ENCODE measurements at places on chromosomes 11 and 22.

DNA sequence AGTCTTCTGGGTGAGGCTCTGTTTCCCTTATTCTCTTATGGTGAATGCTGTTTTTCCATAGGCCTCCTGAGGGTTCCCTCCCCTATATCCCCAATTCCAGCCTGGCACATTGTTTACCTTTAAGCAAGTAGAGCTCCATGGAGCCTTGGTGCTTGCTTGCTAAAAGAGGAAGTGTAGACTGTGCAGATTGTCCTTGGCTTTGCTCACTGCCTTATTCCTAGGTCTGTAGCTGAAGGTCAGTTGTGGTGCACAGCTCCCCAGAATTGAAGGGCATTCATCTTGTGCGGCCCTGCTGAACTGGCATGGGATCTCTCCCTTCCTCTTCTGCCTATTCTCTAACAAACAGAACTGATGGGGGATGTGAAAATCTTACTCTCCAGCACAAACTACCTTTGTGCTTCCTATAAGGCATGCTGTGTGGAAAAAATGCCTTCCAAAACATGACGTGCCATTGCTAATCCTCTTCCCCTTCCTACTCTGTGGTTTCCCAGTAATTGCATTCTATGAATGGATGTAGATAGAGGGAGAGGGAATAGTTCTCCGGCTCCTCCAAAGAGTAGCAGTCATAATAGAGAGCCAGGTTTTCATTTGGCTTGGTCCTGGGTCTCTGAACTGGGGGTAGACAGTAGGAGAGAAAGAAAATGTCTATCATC lies 34.2 kb upstream of the PLET1 start:
- DNase-seq: no peak

DNA sequence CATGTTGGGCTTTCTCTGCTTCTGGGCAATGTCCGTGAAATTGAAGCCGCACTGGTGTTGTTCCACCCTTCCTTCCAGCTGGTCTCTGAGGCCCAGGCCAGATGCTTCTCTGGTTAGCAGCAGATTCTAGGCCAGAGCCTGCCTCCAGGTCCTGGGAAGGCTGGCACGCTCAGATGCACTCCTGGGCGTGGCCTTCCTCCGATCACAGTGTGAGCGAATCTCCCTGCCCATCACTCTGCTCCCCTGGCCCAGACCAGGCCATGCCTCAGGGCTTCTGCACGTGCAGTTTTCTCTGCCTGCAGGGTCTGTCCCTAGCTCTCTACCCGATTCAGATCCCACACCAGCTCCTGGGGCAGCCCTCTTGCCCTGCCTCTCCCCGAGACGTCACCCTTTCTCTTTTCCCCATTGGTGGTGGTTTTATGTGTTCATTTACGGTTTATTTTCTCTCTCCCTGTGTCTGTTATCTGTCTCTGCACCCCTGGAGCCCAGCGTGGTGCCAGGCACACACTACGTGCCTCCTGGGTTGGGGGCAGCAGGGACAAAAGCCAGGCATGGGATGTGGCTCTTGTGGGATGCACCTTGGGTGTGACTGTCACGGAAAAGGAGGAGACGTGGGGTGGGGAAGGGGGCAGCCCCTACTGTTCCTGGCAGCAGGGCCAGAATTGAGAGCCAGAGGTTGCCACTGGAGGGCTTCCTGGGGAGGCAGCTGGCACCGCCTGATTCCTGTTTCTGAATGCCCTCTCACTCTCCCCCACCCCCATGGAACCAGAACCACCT lies 66.0 kb downstream of the KCNQ1 start:
- DNase-seq: no peak

DNA sequence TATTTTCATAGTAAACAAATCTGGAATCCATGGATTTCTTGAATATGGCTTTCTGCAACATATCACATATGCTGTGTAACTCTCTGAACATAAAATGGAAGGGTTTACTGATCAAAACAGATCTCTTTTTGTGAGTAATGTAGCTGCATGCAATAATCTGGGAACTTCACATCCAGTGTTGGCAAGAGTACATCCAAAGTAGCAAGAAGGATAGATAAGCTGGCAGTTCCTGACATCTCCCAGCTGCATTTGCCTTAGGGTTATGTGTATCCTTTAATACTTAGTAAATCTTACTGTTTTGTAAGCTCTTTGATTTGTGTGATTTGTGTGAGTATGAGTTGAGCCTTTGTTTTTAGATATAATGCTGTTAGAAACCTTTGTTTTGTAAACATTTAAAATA lies 280.4 kb upstream of the CNTN5 start:
- no peak for DNase-seq

GRCh38 chr11:46508360-46508759 lies 85.5 kb downstream of the AMBRA1 start:
- DNase-seq: no peak

- DNase-seq: no peak
These were observed 128.0 kb downstream of the DSCAML1 start for GRCh38 chr11:117669062-117669461.

DNA sequence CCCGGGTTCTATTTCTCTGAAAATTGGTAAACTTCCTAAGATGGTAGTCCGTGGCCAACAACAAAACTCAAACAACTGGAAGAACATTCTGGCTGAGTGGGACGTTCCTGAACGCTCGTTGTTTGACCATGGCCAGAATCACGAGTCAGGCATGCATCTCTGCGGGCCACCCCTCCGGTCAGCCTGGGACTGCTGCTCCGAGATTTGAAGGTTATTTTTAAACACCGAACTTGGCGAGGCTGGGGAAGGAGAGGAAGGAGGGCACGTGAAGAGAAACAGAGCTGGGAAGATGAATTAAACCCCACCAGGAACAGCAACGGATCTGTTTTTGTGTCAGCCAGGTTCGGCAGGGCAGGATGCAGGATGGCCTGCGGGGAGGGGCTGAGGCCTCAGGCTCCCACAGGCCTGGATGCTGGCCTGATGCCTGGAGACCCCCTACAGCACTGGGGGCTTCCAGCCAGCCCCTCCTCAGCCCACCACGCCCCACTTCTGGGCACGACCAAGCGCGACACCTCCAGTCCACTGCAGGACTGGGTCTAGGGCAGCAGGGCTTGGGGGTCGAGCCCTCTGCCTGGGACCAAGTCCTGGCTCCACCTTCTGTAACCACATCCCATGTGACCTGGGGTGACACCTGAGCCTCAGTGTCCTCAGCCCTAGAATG lies 5.1 kb downstream of the SHISAL1 start:
- DNase-seq: no peak

- no peak for DNase-seq
These were observed 767.3 kb downstream of the FAM181B start for GRCh38 chr11:81966340-81966739.

GRCh38 chr11:62553080-62553838 lies 6.7 kb upstream of the AHNAK start:
- DNase-seq: no peak

DNA sequence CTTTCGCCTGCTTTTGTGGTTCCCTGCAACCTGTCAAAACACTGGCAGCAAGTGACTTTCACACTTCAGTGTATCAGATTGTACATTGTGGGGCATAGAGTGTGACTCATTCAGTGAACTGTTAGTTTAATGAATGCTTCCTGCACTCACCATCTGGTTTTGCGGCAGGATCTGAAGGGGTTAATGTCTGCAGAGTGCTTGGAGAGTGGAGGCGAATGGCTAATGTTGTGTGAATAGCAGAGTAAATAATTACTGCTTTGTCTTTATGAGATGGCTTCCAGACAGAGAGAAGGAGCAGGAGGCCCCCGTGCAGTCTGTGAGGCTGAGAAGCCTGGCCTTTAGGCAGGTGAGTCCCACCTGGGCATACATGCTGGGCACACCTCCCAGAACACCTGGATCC lies 454.3 kb upstream of the KIRREL3 start:
- DNase-seq: peak; percentile 94

DNA sequence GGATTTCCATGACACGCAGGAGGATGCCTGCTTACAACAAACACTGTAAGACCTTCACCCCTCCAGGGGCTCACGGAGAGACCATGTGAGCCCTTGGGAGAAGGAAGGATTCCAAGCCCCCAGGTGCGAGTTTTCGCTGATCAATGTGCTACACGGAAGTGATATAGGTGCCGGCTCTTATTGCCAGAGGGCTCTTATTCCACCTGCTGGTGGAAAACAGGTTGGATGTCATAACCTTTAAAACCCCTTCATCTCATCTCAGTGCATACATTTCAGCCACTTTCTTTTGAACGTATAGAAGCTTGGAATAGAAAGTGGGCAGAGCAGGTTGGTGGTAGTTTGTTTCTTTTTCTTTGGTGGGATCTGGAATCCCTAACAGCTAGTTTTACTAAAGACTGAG lies 25.8 kb downstream of the LAYN start:
- no peak for DNase-seq

- peak; percentile 54 for DNase-seq
These were observed 5.3 kb upstream of the TMEM123 start for GRCh38 chr11:102457865-102458264.

DNA sequence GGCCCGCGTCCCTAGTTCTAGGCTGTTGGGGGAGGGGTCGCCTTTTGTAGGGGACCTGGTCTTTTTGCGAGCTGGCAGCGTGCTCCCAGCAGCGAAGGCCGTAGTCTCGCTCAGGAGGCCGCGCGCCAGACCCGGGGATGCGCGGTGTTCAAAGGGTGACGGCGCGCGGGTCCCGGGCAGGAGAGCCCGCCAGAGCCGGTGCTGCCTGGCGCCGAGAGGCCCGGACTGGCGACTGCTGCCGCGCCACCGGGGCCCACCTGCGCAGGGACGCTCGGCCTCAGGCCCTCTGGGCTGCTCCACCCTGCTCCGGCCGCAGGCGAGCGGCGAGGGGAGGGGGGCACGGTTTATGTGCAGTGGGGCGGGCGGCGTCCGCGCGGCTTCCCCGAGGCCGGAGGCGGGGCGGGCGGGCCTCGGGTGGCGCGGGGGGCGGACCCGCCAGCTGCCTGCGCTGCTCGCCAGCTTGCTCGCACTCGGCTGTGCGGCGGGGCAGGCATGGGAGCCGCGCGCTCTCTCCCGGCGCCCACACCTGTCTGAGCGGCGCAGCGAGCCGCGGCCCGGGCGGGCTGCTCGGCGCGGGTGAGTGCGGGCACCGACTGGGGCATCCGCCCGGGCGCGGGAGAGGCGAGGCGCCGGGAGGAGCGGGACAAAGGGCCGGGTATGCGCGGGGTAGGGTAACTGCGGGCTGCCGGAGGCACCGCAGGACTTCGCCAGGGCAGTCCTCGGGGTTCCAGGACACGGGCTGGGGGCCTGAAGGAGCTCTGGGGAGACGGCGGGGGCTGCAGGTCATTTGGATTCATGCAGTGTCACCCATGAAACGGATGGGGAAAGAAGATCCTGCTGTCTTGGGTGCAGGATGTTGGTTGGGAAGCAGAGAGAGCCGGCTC lies at the start of gene PRSS23:
Gene PRSS23 (plus strand): TSS at position 467 of the 884 bp plus-strand sequence. CDS start 7,102 bp downstream, outside the sequence.
- DNase-seq: peak; percentile 11
